ENCODE measurements at places on chromosomes 3 and 15.

GRCh38 chr3:148466980-148467740, 230.5 kb upstream of the AGTR1 start:
- no peak for DNase-seq

DNA sequence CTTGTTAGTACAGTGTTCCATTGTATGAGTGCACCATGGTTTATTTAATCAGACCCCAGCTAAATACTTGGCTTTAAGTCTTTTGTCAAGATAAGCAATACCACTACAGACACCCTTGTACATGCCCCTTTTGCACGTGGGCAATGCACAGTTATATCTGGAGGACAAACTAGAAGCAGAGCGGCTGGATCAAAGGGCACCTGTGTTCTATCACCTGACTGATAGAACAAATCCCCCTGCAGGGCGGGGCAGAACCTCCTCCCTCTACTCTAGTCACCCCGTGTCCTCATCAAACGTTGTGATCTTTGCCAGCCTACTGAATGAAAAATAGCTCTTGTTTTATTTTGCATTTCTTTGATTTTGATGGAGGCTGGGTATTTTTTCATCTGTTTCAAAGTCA, 314.9 kb downstream of the TLE3 start:
- no peak for DNase-seq

GRCh38 chr3:74435631-74436030, 178.8 kb downstream of the CNTN3 start:
- no peak for DNase-seq

DNA sequence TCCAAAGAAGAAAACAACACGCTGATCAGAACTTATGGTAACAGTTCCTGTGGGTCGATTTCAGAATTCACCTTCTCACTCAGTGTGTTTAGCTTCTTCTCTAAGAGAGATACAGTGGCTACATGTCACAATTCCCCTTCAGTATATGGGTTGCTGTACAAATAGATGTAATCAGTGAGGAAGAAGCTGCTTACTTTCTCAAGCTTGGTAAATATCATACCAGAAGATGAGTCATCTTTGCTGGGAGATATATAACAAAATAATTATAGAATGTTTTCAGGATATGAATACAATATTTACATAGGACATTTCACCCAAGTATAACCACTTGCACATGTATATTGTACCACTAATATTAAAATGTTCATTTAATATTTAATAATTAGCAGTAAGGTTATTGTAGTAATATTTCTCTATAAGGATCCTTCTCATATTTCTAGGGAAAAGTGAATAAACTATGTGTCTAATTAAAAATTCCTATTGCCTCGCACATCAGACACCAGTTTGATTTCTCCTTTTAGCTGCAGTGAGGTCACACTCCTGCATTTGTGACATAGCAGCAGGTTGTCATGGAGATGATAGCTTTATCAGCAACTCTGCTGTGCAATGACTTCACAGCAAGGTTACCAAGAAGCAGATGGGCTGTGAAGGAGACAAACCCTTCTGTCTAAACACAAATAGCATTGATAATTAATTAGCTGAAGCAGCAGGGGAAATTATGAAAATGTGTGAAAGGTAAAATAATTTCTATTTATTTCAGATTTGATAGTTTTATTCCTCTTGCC, 211.4 kb downstream of the TUSC7 start:
- DNase-seq, result no peak

DNA sequence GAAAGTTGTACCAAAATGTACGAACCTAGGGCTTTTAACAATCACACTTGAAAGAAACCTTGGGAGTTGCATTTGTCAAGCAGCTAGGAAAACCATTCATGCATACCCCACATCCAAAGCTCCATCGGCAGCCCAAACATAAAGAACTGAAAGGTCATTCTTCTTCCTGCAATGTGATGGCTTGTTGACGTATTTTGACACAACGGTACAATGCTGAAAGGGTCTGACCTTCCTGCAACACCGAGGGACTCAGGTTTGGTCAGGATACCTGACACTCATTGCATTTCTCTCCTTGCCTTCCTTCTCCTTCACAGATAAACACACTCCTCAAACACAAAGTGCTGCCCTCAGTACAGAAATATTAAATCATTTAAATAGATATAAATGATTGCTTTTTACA, 145.5 kb downstream of the CDIN1 start:
- no peak for DNase-seq

DNA sequence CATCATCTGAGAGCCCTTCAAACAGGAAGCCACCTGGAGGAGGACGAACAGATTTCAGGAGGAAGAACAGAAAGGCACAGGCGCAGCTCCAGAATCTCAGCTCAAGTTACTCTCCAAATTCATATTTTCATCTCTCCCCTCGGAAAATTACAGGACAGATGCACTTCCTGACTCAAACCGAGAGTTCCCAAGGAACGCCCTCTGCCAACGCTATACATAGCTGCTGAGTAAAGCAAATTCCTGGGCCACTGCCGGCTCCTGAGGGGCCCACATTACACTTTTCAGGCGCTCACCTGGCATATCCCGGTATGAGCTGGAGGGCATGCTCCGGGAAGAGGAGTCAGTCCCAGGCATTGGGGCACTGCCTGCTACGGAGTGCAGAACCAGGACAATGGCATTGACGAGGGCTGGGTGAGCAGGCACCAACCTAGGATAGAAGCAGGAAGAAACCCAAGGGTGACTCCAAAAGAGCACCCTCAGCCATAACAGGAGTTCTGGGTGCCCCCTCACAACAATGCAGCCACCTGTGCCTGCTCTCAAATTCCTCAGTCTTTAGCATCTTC, 11.2 kb downstream of the UBL7 start:
- no peak for DNase-seq

- DNase-seq, result no peak
These were observed 11.9 kb upstream of the CLASP2 start for GRCh38 chr3:33729993-33730392.

DNA sequence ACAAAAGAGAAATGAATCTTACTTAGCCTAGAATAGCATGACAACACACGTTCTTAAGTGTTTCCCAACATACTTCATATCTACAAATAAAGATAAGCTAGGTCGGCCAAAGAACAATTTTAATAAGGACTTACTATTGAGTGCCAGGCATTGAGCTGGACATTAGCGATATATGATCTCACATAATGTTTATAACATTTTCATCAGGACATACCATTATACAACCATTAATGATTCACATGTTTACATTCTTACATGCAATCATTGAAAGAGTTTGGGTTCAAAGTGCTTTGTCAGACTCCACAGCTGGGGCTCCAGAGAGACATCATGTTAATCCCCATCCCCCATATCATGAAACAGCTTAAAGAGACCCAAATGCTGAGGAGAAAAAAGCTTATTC, 189.0 kb downstream of the STT3B start:
- no peak for DNase-seq

- DNase-seq, result no peak
These were observed at the start of gene FBN1 for GRCh38 chr15:48645558-48646330. FBN1 (minus strand) TSS chr15:48645709; CDS start chr15:48644769, 940 bp downstream.

DNA sequence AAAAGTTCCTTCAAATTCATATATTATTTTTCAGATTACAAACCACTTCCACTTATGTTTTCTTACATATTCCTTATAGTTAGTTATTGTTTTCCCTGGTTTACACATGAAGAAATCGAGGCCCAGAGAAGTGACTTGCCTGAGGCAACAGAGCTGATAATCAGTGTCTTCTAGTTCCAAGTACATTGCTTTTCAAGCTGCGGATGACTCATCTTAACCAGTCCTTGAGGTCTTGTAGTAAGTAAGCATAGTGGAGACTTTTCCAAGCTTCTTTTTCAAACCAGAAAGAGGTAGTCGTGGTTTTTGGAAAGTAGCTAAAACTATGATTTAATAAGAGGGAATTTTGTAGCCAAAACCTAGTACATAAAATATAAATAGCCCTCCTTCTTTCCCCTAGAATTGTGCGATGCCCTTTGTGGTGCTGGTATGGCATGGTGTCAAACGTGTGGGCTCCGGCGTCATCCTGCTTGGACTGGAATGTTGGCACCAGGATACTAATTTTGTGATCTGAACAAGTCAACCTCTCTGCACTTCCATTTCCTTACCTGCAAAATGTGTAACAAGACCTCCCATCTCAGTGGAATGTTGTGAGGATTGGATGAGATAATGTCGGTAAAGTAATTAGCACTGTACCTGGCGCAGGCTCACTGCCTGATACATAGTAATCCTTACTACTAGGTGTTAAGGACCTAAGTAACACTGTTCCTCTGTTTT, 19.0 kb upstream of the DLG1 start:
- no peak for DNase-seq

GRCh38 chr3:14876921-14877333, 58.2 kb downstream of the FGD5 start:
- no peak for DNase-seq

DNA sequence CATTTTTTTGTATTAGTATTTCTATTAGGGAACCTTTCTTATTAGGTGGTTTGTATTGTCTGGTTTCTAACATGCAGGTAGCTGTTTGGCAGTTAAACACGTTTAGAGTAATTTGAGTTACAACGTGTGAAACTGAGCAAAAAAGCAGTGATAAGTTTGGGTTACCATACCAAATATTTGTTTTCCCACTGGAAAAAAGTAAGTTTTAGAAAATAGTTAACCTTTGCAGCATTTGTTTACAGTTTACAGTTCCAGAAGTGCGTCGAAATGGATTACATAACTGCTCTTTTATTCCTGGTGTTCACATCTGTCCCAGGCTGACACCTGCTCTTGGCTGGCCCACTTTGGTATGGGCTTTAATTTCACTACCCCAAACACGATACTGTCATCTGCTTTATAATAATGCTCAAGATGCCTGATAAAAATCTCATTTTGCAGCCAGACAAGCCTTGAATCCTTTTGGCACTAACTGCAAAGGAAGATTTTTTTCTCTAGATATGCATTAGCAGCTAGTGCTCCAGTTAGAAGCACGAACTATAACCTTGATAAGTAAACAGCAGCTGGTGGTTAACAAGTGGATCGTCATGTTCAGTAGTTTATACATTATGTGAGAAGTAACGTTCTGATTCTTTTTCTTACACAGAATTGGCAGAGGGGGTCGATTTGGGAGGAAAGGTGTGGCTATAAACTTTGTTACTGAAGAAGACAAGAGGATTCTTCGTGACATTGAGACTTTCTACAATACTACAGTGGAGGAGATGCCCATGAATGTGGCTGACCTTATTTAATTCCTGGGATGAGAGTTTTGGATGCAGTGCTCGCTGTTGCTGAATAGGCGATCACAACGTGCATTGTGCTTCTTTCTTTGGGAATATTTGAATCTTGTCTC, 5.3 kb downstream of the EIF4A2 start:
- DNase-seq, result no peak

DNA sequence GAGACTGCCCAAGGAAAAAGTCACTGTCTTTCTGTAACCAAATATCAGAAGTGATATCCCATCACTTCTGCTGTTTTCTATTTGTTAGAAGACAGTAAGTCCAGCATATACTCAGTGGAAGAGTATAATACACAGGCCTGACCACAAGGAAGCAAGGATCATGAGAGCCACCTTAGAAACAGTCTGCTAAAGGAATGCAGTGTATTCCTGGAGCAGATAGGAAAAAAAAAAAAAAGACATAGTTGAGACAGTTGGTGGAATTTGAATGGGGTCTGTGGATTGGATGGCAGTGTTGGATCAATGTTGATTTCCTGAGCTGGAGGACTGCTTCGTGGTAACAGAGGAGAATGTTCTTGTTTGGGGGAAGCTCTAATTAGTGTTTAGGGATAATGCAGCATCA, 26.5 kb upstream of the FBXL2 start:
- no peak for DNase-seq

DNA sequence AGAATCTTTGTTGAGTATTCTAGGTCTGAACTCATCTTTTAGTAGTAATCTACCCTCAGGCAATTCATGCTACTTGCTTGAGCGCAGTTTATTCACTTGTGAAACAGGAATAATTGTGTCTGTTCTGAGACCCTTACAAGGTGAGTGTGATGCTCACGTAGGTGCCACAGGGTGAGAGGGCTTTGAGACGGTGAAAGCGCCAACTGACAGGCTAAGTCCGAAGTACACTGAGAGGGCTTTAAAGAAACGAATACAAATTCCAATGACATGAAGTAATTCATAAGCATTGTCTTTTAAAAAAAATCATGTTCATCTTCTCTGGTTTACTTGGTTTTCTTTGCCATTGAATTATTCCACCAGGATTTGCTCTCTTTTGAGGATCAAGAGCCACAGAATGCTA, 393.7 kb upstream of the RGMA start:
- DNase-seq, result no peak

GRCh38 chr15:58291848-58292247, 139.9 kb upstream of the LIPC start:
- no peak for DNase-seq

DNA sequence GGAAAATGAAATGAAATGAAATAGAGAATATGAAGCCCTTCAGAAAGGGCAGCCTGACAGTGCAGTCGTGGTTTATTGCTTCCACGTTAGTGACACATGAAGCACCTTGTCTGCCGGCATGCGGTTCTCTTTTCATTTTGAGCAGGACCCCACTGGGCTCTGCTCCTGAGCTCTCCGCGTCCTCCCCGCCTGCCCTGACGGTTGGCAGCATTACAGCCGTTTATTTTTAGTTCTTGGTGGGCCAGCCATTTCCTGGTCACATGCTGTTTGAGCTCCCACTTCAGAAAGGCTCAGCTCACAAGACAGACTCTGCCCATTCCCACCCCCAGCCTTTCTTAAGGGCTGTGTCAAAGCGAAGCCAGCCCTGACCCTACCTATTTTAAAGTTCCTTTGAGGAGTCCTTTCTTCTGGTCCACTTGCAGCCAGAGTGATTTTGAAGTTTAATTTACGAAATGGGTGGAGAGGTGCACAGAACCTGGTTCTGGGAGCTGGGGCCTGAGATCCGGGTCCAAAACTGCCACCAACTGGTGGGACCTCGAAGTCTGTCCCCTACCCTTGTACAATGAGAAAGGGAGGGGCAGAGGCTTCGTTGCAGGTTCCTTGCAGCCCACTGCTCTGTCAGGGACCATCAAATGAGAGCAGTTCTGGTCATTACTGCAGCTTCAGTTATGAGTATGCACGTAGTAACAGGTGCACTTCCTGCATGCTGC, 60.1 kb downstream of the MGLL start:
- peak; percentile 33 for DNase-seq

- no peak for DNase-seq
These were observed 67.6 kb upstream of the TGFBR2 start for GRCh38 chr3:30538791-30539190.

DNA sequence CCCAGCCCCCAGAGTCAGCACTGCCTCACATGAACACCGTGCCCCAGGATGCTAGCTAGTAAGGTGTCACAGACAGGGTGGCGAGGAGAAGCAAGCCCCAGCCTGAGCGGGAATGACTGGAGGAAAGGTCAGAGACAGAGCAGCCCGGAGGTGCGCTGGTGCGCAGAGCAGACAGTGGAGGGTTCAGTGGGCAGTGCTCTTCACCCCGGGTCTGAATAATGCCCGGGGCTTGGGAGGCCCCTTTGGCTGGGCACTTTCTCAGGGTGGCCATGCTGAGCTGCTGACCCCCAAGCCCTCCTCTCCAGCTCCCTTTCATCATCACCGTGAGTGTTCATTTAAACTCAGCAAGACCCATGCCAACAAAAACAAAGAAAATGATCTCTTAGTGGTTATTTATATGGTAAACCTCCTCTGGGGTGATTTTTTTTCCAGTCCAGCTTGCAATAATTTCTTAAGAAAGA, 110.8 kb downstream of the VGLL4 start:
- DNase-seq, result no peak

GRCh38 chr3:11244121-11244677, 28.0 kb upstream of the ATG7 start:
- no peak for DNase-seq
